T1000 (cell line): ENCODE measurements at places on chromosomes 13 and 19.

DNA sequence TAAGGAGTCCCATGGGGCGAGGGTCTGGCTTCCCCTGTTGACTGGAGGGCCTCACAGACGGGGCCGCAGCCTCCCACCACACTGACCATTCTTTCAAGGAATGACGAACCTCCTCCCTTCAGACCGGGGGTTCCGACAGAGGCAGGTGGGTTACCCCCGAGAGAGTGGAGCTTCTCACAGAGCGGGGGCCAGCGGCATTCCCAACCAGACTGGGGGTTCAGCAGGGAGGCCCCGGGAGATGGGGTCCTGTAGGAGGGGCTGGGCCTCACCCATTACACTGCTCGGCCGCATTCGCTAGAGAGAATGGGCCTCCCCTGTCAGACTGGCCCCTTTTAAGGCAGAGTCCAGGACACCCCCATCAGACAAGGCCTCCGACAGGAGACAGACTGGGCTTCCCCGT is 15.6 kb upstream of the C2CD4C start:
- no peak for DNase-seq

GRCh38 chr19:29953352-29954247 is 11.6 kb downstream of the URI1 start:
- DNase-seq = no peak

GRCh38 chr19:31347354-31347753 is 1.9 kb downstream of the TSHZ3 start:
- no peak for DNase-seq

DNA sequence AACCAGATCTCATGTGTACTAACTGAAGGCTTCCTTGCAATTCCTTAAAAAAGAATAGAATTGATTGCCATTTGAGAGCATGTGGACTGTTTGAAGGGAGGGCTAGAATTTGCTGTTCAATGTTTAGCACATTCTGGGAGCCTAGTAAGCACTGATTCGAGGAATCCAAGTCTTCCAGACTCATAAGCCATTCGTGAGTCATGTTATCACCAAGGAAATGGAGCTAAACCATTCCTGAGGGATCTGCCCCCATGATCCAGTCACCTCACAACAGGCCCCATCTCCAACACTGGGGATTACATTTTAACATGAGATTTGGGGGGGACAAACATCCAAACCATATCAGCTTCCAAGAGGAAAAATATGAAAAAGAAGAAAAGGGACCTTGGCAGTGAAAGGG is 276.4 kb downstream of the KCNRG start:
- no peak for DNase-seq

DNA sequence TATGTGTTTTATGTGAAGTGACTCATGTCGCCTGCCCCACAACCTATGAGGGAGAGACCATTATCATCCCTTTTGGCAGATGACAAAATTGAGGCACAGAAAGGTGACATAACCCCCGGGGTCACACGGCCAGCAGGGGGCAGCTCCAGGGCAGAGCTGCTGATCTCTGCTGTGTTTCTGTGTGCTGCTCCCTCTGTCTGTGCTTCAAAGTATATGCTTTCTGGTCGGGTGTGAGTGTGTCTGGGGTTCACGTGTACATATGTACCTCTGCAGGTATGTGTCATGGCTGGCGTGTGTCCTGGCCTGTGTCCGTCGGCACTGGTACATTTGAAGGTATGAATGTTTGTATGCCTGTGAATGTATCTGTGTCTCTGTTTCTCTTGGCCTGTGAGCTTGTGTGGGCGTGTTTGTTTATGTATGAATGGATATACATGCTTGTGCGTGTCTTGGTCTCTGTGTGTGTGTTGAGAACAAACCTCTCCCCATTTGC is 7.1 kb downstream of the LIPE start:
- DNase-seq = no peak

DNA sequence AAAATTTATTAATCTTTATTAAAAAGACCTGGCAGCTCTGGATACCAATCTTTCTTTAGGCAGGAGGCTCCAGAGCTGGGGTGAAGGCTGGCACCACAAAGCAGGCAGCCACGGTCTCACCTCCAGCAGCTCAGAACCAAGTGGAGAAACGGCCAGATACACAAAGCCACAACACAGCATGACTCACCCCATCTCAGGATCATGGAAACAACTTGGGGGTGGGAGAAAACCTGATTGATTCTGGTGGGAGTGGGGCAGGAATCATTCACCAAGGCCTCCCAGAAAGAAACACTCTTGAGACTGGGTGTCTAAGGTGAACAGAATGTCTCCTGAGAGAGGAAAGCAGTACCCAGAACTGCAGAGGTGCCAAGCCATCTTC is 64.2 kb downstream of the CRYL1 start:
- DNase-seq = no peak

DNA sequence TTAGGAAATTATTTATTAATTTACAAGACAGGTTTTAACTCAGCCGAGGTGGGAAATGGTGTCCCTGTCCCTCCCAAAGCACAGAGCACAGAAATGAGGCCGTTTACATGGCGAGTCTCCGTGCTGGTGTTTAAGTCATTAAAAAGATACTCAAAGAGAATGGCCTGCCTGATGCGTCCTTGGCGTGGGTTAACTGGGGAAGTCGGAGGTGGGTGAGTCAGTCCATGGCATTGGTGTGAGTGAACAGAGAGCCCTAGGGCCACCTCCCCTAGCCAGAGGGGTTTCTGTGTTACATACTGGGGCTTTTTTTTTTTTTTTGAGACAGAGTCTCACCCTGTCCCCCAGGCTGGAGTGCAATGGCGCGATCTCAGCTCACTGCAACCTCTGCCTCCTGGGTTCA is 3.9 kb downstream of the FEM1A start:
- peak; percentile 11 for DNase-seq

DNA sequence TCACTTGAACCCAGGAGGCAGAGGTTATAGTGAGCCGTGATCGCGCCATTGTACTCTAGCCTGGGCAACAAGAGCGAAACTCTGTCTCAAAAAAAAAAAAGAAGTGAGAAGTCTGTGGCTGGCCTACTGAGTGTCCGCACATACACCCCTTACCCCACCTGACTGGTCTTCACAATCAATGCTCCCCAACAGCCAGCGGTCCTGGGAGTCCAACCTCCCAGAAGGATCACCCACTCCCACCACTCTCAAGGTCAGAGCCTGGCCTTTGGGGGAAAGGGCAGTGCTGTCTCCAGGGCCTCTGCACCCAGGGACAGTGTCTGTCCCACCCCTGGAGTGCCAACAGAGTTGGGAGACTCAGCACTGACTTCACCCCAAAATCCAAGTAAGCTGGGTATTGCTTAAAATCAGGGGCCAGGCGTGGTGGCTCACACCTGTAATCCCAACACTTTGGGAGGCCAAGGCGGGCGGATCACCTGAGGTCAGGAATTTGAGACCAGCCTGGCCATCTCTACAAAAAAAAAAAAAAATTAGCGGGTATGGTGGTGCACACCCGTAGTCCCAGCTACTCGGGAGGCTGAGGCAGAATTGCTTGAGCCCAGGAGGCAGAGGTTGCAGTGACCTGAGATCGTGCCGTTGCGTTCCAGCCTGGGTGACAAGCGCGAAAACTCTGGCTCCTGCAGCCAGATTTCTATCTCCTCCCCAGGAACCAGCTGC is 2.3 kb upstream of the CD320 start:
- DNase-seq = no peak

DNA sequence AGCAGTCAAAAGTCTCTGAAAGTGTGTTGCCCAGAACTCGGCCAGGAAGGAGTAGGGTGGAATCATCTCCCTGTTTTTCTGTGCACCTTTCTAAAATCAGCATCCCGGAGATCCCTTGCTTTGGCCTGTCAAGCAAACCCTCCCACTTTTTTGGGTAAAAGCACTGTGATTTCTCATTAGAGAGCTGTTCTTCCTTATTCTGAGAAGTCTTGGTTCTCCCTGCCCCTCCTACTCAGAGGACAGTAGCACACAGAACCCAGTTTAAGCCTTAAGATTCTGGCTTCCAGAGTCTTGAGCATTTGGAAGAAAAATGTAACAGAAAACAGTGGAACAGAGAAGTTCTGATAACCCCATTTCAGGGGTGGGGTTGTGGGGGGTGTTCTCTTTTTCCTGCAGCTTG is 52.6 kb upstream of the KATNAL1 start:
- no peak for DNase-seq

GRCh38 chr13:55606045-55606665 is 1534.6 kb upstream of the PRR20A start:
- DNase-seq = no peak

- DNase-seq = no peak
Measured at GRCh38 chr19:19451429-19452242, 46.2 kb downstream of the GATAD2A start.

DNA sequence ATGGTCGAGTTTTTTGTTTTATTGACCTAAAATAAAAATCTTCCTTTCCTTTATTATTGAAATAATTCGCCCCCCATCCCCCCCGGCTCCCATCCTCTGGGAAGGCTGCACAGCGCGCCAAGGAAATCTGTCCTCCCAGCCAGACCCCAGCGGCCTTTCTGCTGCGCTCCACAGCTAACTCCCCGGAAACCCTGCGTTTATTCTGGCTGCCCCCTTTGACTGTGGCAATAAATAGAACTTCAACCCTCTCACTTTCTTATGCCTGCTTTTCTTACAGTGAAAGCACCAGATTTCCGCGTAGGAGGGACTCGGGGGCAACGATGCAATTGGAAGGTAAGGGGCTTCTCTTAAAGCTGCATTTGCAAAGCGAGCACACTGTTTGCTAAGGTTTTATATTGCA is 9.7 kb upstream of the C19orf12 start:
- DNase-seq = no peak

GRCh38 chr13:30108913-30109237 is 198.5 kb downstream of the KATNAL1 start:
- no peak for DNase-seq

DNA sequence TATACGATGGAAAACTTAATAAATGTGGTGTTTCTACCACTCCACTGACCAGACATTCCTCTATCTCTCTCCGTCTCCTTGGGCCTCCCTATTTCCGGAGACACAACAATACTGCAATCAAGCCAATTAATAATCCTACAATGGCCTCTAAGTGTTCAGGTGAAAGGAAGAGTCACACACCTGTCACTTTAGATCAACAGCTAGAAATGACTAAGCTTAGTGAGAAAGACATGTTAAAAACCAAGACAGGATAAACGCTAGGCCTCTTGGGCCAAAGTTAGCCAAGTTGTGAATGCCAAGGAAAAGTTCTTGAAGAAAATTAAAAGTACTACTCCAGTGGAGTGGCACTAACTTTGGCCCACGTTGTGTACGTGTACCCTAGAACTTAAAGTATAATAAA is 22.5 kb downstream of the ZDHHC20 start:
- no peak for DNase-seq

GRCh38 chr13:85632526-85633195 is 166.6 kb downstream of the SLITRK6 start:
- DNase-seq = no peak

DNA sequence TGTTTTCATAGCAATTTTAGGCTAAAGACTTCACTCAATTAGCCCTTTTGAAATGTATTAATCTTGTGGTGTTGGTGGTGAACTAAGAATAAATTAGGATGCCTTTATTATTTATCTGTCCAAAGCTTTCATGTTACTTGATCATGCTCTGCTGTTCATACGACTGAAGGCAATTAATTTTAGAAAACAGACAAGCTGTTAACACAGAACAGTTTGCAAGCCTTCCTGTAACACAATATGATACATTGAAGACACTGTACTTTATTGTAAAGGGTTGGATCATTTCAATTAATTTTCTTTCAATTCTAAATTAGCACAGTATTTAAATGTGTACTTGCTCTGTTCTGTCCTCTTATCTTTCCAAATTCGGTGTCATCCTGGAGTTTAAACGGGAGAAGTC is 794.3 kb upstream of the MIR17HG start:
- no peak for DNase-seq

DNA sequence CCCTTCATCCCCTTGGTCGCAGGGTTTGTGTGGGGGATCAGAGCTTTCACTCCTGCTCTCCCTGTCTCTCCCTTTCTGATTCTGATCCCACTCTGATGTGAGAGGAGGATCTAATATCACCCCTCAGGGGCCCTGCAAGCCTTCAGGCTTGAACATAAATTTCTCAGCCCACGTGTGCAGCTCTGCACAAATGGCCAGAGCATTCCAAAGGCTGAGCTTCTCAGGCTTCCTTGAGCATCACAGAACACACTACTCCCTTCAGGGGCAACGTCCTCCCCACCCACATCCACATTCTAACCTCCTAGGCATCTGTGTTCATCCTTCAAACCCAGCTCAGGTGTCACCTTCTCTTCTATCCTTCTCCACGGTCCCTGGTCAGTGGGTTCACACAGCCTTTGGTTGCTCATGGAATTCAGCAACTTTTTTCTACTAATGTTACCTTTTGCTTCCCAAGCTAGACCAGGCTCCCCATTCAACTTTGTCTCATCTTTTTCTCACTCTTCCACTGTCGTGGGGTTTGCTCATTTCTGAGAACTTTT is 24.4 kb upstream of the DOCK9 start:
- DNase-seq = no peak

- DNase-seq = no peak
Measured at GRCh38 chr19:18871543-18871942, 24.4 kb downstream of the CERS1 start.

DNA sequence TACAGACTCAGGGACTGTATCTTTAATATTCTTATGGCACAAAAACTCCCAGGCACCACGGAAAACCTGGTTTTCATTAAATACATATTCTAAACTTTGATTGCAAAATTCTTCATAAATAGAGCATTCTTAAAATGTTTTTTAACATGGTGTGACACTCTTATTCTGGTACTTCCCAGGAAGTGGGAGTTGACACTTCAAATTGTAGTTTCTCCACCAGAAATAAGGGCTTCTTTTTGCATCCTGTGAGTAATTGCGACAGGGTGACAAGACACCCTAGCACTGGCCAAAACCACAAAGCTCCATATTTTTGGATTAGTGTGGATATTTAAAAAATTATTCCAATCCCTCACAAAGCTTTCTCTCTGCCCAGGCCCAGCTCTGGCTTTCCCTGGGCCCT is 43.6 kb upstream of the MTIF3 start:
- no peak for DNase-seq

GRCh38 chr13:48727241-48728011 is 73.7 kb downstream of the CYSLTR2 start:
- DNase-seq = peak; percentile 11

GRCh38 chr19:38252941-38253691 is 3.1 kb downstream of the PPP1R14A start:
- DNase-seq = no peak

DNA sequence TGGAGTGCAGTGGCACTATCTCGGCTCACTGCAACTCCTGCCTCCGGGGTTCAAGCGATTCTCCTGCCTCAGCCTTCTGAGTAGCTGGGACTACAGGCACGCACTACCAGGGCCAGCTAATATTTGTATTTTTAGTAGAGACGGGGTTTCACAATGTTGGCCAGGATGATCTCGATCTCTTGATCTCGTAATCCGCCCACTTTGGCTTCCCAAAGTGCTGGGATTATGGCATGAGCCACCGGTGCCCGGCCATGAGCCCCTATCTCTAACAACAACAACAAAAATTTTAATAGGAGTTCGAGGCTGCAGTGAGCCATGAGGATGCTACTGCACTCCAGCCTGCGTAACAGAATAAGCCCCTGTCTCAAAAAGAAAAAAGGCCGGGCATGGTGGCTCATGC is 5.0 kb downstream of the AP1M2 start:
- no peak for DNase-seq

- DNase-seq = no peak
Measured at GRCh38 chr13:38685974-38686576, 802 bp upstream of the FREM2 start.
